Stimulated activated CD8-positive, alpha-beta memory T cell treated with anti-CD3 and anti-CD28 coated beads, Interleukin-7, amount 100 ng/mL, for 1 hour (primary cell): ENCODE measurements at places on chromosomes 4 and X.

DNA sequence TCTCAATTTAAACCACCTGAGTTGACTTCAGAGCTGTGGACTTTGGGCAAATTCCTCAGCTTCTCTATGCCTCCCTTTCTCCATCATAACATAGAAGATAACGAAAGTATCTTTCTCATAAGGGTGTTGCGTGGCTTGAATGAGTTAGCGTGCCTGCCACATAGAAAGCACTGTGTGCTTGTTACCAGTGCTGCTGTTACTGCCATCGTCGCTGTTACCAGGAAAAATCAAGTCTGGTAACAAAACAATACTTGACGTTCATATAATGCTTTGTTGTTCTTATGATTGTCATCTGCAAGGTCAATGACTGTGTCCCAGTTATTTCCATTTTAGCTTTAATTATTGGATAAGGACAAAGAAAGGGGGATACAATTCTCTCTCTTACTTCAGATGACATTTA is 64.4 kb downstream of the DDX60L start:
- DNase-seq = no peak

DNA sequence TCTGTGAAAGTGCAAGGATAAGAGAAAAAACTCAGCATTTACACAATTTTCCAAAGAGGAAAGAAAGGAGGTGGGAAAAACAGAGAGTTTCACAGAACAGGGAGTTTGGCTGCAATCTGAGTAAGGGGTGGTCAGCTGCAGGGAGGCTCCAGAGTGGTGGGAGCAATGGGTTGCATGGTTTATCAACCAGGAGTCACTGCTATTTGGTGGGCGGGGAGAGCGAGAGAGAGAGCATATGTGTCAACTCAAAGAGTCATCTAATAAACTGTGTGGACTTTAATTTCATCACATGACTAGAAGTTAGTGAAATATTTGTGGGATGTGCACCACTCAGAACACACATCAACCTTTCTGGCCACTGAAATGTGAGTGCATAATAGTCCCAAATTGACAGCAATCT is 94.6 kb downstream of the FAM13A start:
- DNase-seq = no peak

- DNase-seq = no peak
Observed at GRCh38 chr4:140726776-140727500, 29.2 kb downstream of the TBC1D9 start.

GRCh38 chr4:11590132-11590531 is 161.4 kb upstream of the HS3ST1 start:
- DNase-seq = no peak

DNA sequence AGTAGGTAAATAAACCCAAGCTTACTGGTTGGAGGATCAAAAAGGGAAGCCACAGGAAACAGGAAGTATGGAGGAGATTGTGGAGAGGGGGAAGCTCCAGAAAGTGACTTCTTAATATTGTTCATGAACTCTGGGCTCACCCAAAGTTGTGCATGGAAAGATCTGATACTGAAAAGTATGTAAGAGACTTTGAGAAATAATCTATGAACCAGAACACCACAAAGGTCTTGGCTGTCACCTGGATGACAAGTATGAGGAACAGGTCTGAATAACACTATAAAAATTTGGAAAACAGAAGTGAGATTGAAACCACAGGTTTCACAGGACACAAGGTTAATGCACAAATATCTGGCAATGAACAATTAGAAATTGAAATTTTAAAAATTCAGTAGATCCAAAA is 567.4 kb downstream of the INPP4B start:
- no peak for DNase-seq

DNA sequence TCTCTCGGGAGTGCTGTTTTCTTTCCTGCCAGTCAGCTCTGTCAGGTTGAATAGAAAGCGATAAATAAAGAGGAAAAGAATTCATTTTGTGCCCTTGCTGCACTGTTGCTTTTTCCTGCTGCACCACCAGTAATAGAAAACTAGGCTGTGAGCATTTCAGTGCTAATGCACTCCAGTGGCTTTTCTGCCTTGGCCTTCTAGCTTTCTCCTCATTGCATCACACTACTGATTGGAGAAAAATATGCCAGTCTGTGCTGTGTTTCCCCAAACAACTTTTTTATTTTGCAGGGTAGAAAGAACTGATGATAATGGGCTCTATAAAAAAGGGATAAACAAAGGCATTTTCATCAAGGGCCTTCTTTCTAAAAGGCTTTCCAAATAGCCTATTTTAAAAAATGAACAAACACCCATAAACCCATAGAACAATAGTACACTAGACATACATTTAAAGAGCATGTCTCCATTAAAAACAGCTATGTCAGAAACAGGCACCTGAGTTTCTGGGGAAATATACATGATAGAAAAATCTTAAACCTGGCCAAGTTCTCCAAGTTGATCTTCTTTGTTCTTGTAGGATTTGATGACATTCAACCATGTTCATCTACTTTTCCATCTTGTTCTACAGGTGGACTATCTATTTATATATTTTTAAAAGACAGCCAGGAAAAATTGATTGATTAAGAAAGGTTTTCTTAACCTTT is 86.3 kb downstream of the GPRIN3 start:
- DNase-seq = no peak

- no peak for DNase-seq
Observed at GRCh38 chr4:23365086-23365485, 524.8 kb downstream of the PPARGC1A start.

DNA sequence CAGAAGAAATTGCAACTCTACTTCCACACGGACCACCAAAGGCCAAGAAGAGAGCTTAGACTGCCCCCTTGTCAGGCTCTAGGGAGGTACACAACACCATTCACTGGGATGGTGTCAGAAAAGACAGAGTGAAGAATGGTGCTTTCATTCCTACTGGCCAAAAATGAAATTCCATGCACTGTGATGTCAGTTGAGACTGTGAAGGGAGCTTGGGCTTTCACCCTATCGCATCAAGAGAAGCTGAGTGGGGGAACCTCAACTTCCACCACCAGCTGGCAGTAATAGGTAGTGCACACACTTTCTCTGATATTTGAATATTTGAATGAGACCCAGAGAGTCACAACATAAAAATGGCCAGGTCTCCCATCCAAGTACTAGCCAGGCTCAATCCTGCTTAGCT is 65.9 kb downstream of the ZNF711 start:
- no peak for DNase-seq

DNA sequence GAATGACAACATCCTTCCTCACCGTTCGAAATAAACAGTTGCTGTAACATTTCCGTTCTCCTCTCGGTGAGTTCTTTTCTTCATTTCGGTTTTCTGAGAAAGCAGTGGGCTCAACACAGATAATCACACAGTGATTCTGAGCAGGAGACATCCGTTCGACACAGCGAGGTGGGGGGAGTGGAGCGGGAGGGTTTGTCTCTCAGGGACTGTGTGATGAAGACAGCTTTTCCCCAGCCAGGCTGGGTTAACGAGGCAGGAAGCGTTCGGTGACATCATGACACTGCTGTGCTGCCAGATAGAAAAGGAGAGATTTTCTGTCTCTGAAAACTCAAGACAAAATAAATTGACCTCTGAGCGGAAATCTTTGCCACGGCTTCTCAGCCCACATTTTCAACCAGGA is 119.3 kb downstream of the CRLF2 start:
- DNase-seq = peak; percentile 4

- no peak for DNase-seq
Observed at GRCh38 chrX:1609762-1610161, 5.1 kb upstream of the ASMT start.

DNA sequence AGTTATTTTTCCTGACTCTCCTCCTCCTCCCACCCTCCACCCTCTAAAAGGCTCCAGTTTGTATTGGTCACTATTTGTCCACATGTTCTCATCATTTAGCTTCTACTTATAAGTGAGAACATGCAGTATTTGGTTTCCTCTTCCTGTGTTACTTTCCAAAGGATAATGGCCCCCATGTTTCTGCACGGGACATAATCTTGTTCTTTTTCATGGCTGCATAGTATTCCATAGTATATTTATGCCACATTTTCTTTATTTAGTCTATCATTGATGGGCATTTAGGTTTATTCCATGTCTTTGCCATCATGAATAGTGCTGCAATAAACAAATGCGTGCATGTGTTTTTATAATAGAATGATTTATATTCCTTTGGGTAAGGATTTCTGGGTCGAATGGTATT is 167.3 kb upstream of the GRID2 start:
- DNase-seq = no peak

- DNase-seq = no peak
Observed at GRCh38 chr4:17788956-17789355, 7.5 kb upstream of the FAM184B start.

DNA sequence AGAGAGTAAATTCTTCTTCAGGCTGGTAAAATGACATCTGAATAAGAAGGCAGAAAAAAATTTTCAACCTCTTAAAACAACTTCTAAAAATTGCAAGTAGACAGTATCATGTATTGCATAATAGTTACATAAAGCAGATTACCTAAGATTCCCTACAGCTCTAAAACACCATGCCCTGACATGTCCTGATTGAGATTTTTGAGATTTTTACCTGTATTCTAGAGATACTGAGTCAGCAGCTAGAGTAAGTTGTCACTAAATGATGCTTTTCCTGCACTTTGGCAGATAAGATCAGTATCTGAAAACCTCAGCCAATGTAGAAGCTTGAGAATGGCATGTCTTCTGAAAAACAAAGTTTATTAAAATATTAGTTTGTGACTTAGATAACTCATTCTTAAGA is 713.6 kb downstream of the CCSER1 start:
- no peak for DNase-seq

- DNase-seq = no peak
Observed at GRCh38 chrX:112081781-112082652, 559 bp downstream of the TRPC5 start.

DNA sequence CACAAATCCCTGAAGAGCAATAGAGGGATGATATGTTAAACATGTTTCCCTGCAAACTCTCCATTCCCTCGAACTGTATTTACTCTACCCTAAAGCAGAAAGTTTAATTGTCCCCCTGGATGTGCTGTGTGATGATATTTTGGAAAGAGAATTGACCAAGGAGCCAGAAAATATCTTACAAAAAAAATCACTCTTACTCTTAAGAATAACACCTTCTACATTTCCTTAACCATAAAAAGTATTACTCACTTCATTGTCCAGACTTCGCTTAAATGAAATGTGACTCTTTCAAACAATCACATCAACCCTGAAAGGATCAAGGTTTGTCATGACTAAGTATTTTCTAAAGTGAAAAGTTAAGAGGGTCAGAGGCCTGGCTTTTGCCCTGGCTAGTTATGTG is 49.0 kb upstream of the EGFL6 start:
- no peak for DNase-seq

DNA sequence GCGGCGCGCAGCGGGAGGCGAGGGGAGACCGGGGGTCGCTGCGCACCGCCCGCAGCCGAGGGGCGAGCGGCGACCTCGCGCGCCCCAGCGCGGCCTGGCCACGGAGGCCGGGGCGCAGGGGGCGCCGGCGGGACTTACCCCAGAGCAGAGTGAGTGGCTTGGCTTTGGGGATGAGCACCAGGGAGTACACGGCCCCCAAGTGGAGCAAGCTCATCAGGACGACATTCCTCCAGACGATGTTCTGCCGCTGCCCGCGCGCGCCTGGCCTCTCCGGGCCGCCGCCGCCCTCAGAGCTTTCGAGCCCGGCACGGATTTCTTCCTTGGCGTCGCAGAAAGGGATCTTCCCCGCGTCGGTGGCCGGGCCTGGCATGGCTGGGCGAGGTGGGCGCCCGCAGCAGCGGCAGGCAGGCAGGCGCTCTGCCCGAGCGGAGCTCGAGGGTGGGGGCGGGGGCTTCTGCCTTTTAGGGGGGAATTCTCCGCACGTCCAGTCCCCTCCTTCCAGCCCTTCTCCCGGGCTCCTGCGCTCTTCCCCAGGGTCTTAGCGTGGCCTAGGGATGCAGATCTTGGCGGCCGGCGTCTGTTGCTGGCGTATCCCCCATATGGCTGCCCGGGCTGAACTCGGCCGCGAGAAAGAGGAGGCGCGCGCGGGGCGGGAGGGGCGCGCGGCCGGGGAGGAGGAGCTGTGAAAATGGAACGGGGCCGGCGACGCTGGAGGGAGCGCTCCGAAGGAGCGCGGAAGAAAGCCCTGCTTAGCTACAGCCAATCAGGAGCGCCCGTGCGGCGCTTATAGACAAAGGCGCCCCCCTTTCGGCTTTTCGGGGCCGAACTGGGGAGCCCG is at the start of gene SCD5:
Gene SCD5 (minus strand): TSS at position 629 of the 838 bp plus-strand sequence. CDS start 259 bp downstream, at position 370.
- DNase-seq = peak; percentile 19

GRCh38 chrX:21375708-21376009 is 1.4 kb downstream of the CNKSR2 start:
- DNase-seq = no peak

DNA sequence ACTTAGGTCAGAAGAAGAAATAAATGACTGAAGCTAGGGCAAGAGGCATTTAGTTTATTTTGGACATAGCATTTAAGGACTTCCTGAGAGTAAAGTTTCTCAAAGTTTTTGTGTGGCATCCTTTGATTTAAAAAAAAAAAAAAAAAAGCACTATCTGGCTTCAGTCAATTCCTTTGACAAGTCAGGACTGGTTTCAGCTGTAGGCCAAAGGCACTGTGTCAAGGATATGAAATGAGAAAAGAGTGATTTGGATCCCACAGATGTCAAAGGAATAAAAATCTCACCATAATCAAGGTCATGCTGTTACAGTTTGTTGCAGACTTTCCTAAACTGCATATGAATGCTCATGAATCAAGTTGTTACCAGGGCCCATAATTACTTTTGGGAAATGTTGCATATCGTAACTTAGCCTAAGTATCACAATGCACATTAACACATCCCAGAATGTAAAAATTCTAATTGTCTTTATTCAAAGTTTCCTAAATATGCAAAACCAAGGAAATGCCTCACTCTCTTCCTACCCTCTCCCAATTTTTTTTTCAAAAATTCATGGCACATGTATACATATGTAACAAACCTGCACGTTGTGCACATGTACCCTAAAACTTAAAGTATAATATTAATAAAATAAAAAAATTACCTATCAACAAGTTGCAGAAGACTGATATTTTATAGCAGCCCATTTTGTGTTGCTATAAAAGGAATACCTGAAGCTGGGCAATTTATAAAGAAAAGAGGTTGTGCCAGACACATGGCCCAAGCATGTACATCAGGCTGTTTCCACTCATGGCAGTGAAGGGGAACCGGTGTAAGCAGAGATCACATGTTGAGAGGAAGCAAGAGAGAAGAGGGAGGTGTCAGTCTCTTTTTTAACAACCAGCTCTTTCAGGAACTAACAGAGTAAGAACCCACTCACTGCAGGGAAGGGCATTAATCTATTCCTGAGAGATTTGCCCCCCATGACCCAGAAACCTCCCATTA is 33.7 kb upstream of the ADAMTS3 start:
- no peak for DNase-seq

DNA sequence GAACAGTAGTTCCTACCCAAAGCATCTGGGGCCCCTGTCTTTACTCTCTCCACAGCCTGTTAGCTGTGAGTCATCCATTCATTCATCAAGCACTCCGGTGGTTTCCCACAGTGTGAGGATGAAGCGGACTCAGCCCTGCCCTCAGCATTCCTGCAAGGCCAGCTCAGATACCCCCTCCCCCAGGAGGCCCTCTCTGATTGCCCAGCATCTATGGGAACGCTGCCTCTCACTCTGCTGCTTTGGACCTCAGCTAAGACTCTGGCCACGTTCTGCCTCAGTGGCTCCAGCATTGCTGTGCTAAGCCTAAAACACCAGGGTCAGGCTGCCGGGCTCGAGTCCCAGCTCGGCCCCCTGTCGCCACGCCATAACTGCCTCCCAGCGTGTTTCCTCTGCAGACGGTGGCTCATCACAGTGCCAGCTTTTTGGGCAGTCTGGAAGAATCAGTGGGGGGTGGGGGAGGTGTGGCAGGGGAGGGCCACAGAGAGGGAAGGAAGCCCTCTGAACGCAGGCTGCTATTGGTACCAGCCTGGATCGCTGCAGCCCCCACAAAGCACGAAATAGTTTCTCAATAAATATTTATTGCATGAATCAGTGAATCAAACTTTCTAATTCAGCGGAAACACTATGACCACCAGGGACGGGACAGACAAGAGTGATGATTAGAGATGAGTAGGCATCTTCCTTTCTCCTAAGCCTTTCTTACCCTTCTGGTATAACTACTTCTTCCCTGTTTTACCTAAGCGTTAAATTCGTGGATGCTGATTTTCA is 74.4 kb downstream of the SORCS2 start:
- DNase-seq = no peak
